ENCODE measurements at places on chromosomes 2 and 18.

DNA sequence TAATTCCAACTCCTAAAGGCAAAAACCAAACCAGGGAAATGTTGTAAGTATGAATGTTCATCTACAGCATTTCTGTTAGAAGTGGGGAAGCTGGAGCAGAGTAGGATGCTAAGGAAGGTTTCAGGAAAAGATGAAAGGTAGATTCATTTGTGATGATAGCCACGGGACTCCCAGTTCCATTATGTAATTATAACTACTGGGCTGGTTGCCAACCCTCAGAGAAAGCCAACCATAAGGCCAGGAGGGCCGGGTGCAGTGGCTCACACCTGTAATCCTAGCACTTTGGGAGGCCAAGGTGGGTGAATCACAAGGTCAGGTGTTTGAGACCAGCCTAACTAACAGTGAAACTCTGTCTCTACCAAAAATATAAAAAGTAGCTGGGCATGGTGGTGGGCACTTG lies 288.9 kb upstream of the ETAA1 start:
- no peak for DNase-seq

DNA sequence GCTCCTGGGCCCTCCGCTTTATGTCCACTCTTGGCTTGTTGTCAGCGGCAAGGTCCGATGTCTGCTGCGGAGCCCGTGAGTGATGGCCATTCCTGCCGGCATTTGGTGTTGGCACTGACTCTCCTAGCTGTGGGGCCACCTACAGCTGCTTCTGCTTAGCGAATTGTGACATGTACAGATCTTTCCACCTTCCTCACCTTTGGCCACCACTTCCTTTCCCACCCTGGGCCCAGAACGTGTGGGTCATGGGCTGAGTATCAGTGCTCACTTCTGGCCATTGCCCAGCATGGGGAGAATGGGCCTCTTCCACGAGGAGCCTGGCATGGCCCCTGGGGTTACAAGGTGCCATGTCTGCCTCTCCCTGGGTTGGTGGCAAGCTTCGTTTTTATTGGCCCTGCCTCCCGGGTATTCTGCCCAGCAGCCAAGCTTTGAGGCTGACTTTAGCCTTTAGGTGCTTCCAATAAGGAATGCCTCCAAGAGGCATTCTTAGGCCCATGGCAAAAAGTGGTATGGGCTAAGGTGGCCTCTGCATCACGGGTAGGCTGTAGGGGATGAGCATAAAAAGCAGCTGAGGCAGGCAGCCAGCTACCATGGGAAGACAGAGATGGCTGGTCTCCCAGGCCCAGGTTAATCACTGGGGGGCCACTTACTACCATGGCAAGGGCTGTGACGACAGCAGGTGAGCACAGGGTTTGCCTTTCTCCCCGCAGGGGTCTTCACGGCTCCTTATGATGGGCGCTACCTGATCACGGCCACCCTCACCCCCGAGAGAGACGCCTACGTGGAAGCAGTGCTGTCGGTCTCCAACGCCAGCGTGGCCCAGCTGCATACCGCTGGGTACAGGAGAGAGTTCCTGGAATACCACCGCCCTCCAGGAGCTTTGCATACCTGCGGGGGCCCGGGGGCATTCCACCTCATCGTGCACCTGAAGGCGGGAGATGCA lies 65.8 kb downstream of the EMILIN2 start:
- DNase-seq = no peak

- no peak for DNase-seq
These were observed 263.8 kb downstream of the HNMT start for GRCh38 chr2:138228101-138228500.

DNA sequence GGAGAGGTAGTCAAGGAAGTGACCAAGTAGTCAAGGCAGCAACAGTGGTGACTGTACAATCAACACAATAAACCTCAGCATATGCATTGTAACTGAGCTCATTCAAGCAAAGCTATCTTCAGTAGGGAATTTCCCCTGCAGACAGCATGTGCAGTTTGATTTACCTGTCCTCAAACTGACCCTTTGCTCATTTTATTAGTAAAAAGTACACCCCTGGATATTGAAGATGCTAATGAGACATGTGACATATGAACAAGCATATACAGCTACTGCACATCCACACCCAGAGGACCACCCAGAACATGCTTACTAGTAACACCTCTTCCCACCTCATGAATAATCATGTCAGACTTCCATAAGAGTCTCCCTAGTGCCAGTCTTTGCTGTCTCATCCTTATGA lies 15.4 kb downstream of the C2orf81 start:
- DNase-seq = no peak

GRCh38 chr2:179936141-179936540 lies 71.0 kb downstream of the CWC22 start:
- DNase-seq = no peak

DNA sequence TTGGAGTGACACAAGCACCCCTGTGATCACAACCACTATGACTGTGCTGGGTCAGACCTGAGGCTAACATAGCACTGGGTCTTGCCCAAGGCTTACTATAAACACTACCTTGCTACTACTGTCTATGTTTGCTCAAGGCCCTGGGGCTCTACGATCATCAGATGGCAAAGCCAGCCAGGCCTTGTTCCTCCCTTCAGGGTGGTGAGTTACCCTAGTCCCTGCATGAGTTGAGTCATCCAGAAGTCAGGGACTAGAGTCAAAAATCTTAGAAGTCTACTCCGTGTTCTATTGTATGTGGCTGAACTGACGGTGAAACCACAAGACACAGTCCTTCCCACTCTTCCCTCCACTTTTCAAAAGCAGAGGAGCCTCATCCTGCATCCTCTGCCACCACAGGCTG lies 551.2 kb upstream of the FSIP2 start:
- DNase-seq = no peak

DNA sequence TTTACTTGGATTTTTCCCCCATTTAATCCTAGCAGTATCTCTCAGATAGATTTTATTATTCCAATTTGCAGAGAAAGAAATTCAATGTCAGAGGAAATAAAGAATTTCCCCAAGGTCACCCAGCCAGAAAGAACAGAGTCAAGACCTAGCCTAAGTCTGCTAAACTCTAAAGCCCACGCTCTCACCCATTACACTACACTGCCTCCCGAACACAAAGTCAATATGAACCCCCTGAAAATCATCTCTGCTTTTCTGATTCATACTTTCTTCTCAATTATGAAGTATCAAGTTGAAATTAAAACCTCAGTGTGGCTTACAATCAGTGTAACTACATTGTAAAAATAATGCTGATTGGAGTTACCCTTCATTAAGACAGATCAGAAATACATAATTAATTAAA lies 89.6 kb downstream of the METTL8 start:
- DNase-seq = no peak

DNA sequence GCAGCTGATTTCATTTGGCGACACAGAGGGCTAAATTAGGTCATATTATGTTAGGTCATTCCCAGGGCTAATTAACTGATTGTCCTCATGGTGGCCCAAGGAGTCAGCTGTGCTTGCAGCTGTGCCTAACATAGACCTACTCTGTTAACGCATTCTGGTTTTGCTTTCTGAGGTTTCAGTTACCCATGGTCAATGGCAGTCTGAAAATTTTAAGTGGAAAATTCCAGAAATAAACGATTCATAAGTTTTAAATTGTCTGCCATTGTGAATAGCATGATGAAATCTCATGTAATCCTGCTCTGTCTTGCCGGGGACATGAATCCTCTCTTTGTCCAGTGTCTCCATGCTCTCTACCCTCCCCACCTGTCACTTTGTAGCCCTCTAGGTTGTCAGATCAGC lies 168.7 kb downstream of the KCNS3 start:
- no peak for DNase-seq

Data from SIG-M5 (cell line).